ENCODE measurements at places on chromosomes 2 and 18.

DNA sequence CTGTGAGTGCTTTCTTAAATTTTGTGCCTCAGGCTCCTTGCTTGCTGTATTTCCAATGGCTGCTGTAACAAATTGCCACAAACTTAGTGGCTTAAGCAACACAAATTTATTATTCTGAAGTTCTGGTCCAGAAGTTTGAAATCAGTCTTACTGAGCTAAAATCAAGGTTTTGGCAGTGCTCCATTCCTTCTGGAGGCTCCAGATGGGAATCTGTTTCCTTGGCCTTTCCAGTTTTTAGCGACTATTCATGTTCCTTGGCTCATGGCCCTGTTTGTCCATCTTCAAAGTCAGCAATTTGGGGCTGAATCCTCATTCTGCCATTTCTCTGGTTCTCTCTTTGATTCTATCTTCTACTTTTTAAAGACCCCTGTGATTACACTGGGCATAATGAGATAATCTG is 31.8 kb downstream of the STRADB start:
- DNase-seq: no peak

DNA sequence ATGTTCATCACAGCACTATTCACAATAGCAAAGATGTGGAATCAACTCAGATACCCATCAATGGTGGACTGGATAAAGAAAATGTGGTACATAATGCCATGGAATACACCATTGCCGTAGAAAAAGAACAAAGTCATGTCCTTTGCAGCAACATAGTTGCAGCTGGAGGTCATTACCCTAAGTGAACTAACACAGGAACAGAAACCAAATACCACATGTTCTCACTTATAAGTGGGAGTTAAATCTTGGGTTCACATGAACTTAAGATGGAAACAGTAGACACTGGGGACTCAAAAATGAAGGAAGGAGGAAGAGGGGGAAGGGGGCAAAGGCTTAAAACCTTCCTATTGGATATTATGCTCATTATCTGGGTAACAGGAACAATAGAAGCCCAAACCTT is 228.1 kb upstream of the RAB6C start:
- no peak for DNase-seq

- DNase-seq: no peak
Observed at GRCh38 chr18:57961876-57962505, 82.0 kb upstream of the NEDD4L start.

DNA sequence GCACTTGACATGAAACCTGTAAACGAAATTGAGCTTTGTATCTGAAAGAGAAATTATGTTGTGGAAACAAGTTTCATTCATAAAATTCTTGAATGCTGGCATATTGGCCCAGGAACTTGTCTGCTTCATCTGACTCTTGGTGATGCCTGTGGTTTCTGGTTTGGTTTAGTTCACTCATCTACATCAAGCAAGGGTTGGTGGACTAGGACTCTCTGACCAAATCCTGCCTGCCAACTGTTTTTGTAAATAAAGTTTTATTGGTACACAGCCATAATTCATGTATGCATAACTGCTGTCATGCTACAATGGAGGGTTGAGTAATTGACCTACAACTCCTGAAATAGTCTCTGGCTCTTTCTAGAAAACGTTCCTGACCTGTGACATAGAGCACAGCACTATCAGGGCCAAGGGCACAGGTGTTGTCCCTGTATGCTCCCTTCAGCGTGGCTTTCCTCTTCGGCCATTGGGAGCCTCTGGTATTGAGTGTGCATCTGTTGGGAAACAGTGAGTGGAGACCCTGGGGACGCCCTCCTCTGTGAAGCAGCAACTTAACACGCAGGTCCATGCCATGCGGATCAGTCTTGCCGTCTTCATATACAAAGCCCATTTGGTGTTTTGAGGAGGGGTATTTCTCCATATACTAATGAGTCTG is 226.3 kb downstream of the SH3RF3 start:
- DNase-seq: no peak

- no peak for DNase-seq
Observed at GRCh38 chr2:69538872-69539548, 101.8 kb upstream of the NFU1 start.

Measured in stimulated activated CD8-positive, alpha-beta memory T cell treated with anti-CD3 and anti-CD28 coated beads, Interleukin-7, amount 100 ng/mL, for 1 hour (primary cell).